ENCODE measurements at places on chromosomes 2 and 18.
A peak's percentile ranks its signal among the peaks of the same experiment; 100 is the strongest.

DNA sequence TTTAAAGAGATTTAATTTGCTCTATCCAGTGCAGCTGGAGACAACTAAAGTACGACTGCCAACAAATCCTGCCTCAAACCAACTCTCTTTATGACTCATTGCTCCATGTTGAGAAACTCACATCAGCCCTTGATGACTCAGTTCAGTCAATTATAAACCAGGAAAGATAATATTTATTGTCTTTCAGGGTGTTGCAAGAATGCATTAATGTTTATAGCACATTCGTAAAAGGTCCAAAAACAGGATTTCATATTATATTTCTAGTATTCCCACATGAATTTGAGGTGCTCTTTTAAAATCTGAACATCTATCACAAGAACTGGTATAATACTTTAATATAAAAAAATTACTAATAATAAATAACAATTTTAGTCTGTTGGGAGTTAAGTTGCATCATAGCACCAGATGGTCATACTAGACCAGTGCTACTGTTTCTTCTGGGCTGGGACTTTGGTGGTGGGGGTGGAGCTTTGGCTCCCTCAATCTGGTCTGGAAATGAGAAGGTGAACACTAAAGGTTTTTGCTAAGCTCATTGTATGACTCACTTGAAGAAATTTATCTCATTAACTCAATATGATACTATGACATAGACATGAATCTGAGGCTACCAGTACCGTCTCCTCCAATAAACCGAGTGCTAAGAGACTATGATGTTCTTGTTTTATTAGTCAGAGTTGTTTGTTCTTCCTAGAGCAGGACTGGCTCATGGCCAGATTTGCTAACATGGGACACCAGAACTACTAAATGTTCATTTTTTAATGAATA, 26.6 kb upstream of the MAP3K20 start:
- DNase-seq = no peak

- DNase-seq = no peak
Observed at GRCh38 chr2:198440833-198441232, 636.4 kb downstream of the PLCL1 start.

DNA sequence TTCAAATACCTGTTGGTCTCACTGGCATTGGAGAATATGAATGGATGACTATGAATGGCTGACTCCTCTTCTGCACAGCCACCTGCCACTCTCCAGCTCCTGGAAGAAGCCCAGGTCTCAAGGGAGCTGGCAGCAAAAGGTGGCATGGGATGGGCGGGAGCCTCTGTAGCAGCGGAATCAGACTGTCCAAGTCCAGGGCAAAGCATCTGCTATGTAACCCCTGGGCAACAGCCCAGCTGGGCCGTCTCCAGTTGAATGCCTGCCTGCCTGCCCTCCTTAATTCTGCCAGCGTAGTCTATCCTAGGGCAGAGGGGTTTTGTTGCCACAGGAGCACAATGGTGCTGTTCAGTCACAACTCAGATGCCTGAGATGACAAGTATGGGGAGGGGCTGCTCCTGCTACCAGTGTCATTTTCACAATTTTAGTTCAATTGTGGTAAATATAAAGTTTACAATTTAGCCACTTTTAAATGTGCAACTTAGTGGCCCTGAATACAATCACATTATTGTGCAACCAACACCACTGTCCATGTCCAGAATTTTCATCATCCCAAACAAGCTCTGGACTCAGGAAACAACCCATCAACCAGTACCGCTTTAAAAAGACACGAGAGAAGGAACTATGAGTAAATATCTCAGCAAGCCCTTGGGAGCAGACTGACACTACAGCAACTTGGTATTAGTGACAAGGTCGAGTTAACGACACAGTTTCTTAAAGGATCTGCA, 115.2 kb downstream of the MYO5B start:
- DNase-seq = peak; percentile 58

GRCh38 chr2:5594249-5594695, 97.9 kb upstream of the SOX11 start:
- DNase-seq = no peak

DNA sequence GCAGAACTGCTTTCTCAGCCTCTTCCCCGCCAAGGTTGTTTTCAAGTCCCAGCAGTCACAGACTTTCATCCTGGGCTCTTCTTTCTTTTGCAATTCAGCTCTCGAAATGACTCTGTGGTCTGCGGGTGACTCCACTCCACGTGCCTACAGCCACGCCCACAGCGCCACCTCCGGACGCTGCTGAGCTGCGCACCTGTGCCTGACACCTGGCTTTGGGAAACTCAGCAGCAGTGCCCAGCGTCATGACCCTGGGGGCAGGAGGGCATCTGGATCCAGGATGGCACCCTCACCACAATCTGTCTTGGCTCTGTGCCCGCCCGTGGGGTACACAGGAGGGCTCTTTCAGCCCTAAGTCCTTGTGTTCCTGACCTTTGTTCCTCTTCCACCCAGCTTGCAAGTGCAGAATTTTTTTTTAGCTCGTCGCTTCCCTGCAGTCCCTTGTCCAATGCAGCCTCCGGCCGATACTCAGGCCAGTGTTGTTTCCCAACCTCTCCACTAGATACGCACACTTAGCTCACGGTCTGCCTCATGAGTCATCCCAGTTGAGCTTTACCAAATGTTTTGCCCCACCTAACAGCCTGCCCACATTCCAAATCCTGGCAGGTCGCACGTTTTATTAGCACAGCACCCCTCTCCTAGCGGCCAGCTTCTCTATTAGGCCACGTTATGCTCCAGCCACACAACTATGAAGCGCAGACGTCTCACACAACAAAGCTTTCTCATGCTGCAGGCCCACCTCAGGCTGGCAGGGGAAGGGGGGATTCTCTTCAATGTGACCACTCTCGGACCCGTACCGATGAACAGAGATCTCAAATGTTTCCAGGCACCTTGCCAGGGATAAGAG, 6.5 kb upstream of the CAPN10 start:
- no peak for DNase-seq

DNA sequence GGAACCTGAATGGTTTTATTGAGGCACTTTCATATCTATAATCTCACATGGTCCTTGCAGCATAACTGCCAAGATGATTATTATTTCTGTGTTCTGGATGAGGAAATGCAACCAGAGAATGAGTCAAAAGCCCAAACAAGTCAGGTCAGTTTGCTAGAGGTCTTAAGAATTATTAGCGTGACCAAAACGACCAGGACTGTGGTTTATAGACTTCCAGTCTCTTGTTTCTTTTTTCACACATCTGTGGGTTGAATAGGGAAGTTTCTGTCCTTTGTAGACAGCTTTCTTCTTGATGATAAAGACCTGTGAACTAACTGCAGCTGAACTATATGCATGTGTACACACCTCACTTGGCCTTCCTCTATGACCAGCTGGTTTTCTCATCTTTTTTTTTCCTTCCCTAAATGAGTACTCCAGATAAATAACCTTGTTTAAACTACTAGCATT, 13.9 kb downstream of the ADAM23 start:
- DNase-seq = no peak

- peak; percentile 64 for DNase-seq
Observed at GRCh38 chr2:219041252-219041651, at the start of gene CFAP65. Gene CFAP65 (minus strand): TSS chr2:219041516. CDS start chr2:219039048, 2,468 bp downstream.

- no peak for DNase-seq
Observed at GRCh38 chr2:55587-56448, 9.5 kb upstream of the FAM110C start.

- DNase-seq = no peak
Observed at GRCh38 chr2:68693951-68694350, 40.7 kb upstream of the ARHGAP25 start.

- no peak for DNase-seq
Observed at GRCh38 chr2:34229998-34230397, 630.9 kb upstream of the FAM98A start.

DNA sequence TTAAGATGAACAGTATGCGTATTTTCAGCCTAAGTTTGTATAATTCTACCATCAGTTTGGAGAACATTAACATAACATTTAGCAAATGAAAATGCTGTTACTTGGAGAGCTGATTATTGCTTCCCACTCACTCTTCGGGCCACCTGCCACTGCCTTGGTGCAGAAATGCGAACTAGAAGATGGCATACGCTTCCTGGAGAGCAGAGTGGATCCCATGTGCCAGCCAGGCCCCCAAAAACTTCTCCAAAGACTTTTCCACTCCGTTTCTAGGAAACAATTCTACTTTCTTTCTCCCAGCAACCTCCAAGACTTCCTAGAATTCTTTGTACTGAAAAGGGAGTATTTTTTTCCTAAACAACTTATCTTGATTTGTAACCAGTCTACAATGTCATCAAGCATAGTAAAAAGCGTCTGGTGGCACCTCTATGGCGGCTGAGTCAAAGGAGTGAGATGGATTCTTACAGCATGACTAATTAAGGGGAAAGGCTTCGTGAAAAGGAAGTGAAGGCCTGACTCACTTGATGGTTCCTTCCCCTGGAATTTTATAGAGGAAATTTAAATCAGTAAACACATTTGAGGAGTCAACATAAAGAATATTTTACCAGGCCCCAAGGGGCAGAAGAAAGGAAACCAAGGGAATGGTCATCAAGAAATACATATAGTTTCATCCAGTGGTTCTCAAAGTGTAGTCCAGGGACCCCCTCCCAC, 36.6 kb downstream of the FEZ2 start:
- no peak for DNase-seq

DNA sequence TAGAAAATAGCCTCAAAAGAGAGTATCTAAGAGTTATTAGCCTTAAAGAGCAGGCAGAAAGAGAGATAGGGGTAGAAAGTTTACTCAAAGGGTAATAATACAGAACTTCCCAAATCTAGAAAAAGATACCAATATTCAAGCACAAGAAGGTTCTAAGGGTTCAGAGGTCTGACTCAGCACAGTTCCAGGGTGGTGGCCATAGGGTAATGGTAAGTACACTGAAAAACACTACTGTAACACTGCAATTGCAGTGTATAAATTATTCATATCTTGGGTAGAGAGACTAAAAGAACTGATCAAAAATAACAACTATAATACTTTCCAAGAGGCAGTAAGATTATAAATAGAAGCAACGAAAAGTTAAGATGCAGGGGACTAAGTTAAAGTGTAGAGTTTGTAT, 115.2 kb downstream of the ROCK1 start:
- DNase-seq = no peak

- DNase-seq = no peak
Observed at GRCh38 chr2:46873604-46874068, 42.0 kb downstream of the MCFD2 start.

GRCh38 chr2:116754381-116755101, 1060.0 kb upstream of the DDX18 start:
- DNase-seq = no peak

GRCh38 chr2:151543876-151544275, 134.2 kb downstream of the RIF1 start:
- no peak for DNase-seq

DNA sequence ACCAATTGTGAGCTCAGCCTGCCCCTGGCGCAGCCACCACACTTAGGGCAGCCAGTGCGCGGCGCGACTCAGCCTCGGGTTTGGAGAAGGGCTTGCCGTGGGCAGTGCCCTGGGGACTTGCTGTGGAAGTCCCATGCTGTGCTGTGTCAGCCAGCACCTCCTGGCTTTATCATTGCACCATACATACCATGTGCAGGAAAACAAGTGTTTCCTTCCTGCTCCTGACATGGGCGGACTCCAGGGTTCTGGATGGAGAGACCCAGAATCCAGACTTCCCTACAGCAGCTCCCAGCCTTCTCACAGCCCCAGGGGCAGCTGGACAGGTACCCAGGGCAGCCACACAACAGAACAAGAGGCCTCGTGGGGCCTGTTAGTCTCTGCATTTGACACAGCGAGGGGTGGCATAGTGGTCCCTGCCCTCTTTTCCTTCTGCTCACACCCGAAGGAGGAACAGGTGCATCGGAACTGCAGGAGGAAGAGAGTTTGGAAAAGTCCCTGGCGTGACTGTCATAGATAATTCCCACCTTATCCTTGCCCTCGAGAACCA, 54.2 kb downstream of the SDC1 start:
- DNase-seq = no peak

- DNase-seq = no peak
Observed at GRCh38 chr2:176521878-176522670, 252.8 kb downstream of the MTX2 start.

GRCh38 chr2:27701676-27702075, 38.0 kb downstream of the SLC4A1AP start:
- no peak for DNase-seq

GRCh38 chr18:76490670-76491472, 4.2 kb downstream of the ZNF516 start:
- DNase-seq = no peak

DNA sequence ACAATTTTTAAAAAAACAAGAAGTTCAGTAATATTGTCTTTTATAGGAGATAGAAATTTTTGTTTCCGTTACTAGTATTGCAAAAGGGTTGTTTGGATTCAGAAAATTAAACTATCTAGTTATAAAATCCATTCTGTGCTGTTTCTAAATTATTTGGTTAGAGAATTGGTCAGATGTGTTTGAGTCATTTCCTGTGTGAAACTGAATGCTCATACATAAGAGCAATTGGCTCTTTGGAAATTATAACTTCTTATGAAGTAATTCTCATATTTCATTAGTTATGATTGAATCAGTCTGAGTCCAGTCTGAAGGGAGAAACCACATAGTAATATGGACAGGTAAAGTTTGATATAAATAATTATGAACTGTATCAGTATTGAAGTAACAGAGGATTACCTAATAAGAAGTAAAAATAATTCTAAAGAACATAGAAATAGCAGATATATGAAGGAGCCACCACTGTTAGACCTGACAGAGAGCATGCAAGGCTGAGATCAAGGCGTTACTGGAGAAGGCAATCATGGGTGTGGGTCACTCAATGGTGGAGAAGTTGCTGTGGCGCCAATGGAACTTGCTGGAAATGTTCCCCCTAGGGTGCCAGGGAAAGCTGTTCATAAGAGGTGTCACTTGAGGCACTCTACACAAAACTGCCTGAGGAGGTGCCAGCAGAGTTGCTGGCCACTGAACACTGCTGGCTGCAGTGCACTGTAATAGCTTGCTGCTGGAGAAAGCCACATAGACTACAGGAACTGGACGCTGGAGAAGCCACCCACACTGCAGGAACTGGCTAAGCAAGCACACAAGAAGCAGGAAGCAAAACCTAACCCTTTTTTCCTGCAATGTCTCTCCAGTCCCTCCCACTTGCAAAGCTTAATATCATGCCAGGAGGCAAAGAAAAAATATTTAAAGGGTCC, 18.0 kb upstream of the FAP start:
- no peak for DNase-seq

DNA sequence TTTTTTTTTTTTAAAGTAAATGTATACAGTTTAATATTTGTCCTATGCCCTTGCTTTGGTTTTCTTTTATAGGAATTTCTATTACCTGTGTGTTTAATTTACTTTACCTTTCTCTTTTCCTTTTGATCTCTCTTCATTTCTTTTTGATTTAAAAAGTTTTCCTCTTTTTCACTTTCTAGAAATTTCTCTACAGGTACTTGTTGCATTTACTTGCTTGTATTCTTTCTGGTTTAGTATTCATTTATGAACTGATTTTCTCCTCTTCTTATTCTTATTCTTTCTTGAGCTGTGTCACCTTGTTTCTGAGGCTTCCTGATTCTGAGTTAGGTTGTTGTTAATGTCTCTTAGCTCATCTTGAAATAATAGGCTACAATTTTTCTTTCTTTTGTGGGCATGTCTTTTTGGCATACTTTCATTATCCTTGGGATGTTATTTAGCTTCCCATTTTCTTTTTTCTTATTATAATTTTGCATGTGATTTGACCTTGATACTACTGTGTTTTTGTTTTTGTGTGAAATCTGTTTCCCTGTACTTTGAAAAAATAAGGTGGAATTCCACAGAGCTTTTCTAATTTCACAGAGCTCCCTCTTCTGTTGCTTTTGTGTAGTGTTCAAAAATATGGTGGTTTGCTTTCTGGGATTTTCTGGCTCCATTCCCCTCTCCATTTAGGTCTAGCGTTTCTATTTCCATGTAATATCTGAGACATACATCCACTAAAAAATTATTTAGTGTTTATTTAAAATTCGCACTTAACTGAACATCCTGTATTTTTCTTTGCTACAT, 25.5 kb upstream of the ALMS1 start:
- no peak for DNase-seq

All from hypothalamus (tissue), 51 donors.